ENCODE measurements at places on chromosomes 5 and 9. TPM values are rescaled to one million over a fixed set of nuclear protein-coding genes. Genes with fewer than 3 reads are reported as not detected.
A peak's percentile ranks its signal among the peaks of the same experiment; 100 is the strongest.

DNA sequence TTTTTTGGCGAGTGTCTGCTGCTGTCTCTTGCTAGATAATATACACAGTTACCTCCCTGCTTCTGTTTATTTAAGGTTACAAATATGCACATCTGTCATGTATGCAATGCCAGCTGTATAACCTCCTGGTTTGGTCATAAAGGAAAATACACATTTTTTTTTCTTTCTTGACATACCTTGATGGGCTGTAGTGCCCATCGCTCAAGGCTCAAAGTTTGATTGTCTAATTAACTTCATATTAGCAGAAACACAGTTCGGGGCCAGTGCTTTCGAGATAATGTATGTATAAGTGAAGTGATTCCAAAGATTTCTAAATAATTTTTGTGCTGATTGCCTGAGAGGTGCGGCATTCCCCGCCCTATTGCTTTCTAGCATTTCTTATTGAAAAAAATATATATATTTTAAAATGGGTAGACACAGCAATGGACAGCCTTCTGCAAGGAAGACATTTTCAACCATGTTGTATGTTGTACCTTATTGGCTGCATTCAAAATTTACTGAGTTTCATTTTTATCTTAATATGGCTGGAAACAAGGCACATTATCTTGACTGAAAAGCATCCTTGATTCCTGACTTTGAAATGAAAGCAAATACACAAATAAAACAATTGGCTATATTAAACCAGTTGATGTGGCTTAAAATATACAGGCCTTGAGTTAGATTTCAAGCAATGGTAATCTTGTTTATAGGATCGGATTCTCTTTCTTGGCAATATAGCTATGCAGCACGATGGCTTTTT is 206.2 kb downstream of the MEF2C start:
- no peak for DNase-seq

GRCh38 chr9:113349445-113350094 is at the start of gene BSPRY:
Gene BSPRY, plus strand, starts transcription at chr9:113349541. Its CDS starts 39 bp downstream, at chr9:113349580.
- DNase-seq: peak; percentile 48

DNA sequence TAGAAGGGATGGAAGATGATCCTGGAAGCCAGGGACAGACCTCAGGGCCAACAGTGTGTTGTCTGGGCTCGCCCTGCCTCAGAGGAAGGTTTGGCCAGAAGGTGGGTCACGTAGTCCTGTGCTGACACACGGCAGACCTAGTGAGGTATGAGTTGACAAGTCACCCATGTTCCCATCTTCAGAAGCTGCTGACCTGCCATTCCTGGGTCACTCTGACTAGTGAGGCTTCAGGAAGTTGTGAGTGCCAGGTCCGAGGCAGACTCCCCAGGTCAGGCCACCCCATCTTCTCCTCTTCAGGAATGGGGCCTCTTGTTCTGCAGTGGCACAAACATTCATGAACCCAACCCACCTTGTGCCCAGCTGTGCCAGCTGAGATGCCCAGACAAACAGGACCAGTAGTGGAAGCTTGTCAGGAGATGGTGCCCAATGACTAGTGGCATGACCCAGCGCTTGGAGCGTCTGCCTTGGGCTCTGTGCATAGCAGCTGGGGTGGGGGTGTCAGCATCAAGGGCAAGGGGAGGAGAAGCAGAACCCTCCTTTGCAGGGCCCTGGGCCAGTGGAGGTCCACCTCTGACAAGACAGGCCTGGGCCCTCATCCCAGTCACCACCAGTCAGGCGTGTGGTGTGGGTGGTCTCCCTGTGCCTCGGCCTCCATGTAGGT is 16.8 kb upstream of the ANGPTL2 start:
- no peak for DNase-seq

DNA sequence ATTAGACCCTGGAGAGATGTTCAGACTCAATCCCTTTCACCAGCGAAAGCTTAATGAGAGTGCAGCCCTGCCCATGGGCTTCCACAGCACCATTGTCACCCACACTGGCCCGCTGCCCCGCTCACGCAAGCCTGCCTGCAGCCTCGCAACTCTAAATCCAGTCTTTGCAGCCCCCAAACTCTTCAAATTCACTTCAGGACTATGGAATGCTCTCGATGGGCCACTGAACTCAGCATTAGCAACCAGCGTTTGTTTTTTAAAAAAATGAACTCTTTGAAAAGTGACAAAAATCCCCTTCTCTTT is 17.1 kb downstream of the DCANP1 start:
- no peak for DNase-seq

DNA sequence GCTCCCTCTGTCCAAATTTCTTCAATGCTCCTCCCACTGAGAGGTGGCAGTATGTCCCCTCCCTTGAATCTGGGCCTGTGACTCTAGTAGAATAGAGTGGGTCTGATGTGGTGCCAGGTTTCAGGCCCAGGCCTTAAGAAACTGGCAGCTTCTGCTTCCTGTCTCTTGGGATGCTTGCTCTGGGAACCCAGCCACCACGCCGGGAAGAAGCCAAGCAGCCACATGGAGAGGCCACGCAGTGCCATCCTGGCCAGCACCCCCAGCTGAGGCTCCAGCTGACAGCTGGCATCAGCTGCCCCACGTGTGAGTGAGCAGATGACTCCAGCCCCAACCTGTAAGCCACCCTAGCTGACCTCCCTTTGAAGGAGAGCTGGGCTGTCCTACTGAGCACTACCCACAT is 7.3 kb upstream of the TSPAN17 start:
- no peak for DNase-seq

DNA sequence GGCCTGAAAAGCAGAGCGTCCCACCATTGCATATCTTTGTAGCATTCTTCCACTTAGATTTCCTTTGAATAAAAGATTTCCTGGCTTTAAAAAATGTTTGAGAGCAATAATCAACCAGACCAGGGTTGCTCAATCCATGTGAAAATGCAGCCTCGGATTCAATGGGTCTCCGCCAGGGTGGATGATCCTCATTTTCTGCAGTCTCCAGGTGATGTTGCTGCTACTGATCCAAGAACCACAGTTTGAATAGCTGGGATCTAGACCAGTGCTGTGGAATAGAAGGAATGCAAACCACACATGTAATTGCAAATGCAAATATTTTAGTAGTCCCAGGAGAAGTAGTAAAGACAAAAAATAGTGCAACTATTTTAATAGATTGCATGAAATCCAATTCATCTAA is 317.6 kb downstream of the IRX1 start:
- no peak for DNase-seq

DNA sequence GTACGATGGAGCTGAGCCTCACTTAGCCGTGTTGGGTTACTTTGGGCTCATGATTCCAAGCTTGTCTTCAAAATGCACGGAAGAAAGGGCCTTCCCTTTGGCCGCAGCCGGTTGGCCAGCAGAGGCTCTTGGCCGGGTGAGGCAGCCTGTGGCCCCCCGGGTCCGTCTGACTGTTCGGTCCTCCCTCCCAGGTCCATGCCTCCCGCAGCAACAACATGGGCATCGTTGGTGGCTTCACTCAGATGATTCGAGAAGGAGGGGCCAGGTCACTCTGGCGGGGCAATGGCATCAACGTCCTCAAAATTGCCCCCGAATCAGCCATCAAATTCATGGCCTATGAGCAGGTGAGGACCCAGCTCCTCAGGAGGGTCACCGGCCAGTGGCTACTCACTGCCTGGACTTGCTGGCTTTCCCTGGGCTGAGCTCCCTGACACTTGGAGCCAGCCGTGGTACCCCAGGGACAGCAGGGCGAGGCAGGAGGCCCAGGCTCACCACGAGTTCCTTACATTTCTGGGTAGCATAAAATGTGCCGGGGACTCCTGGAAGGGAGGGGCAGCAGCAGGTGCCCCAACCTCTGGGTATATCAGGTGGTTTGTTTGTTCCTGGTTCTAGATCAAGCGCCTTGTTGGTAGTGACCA is 21.9 kb downstream of the PTGES2 start:
- no peak for DNase-seq

DNA sequence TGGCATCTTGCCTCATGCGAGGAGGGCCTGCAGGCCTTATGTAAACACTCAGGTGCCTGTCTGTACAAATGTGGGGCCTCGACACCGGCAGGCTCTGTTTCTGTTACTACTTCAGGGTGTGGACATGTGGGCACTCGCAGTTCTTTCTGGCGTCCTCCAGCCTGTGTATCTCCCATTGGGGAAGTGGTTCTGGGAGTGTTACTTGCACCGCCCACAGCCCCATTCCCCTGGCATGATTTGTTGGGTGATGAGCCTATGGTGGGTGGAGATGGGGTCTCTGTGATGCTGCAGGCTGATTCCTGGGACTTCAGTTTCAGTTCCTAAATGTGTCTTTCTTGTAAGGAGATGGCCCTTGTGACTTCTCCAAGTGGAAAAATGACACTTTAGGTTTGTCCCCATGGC is 82.1 kb upstream of the PITX1 start:
- no peak for DNase-seq

GRCh38 chr9:4742246-4742645 is 1.2 kb upstream of the AK3 start:
- DNase-seq: no peak

- DNase-seq: no peak
These were observed 443.1 kb upstream of the ZNF608 start for GRCh38 chr5:125189531-125189941.

Gene FRRS1L
- not detected for total RNA-seq

Gene PAEP
- not detected for total RNA-seq

Gene VAV2
- total RNA-seq: 3.9 TPM

Gene ACSL6
- 2.2 TPM for total RNA-seq

Gene SPINK6
- not detected for total RNA-seq

Gene REEP2
- 0.79 TPM for total RNA-seq

Gene SLC6A3
- not detected for total RNA-seq

Gene MACIR
- total RNA-seq: 5.3 TPM
